ENCODE measurements at places on chromosomes 1 and 21.

DNA sequence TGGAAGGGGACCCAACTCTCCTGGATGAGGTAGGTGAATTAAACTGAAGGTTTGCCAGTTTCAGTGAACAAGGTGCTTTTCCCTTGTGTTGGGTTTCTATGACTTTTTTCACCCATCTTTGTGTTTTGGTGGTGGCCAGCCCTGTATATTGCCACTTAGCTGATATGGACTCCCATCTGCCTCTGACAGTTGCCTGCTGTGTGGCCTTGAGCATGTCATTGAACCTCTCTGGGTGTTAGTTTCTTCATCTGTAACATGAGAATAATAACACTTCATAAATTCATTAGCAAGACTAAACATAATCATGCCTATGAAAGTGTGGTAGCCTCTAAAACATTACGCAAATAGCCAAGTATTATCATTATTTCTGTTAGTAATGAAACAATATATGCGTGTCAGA is 141.7 kb downstream of the PBX1 start:
- no peak for DNase-seq

DNA sequence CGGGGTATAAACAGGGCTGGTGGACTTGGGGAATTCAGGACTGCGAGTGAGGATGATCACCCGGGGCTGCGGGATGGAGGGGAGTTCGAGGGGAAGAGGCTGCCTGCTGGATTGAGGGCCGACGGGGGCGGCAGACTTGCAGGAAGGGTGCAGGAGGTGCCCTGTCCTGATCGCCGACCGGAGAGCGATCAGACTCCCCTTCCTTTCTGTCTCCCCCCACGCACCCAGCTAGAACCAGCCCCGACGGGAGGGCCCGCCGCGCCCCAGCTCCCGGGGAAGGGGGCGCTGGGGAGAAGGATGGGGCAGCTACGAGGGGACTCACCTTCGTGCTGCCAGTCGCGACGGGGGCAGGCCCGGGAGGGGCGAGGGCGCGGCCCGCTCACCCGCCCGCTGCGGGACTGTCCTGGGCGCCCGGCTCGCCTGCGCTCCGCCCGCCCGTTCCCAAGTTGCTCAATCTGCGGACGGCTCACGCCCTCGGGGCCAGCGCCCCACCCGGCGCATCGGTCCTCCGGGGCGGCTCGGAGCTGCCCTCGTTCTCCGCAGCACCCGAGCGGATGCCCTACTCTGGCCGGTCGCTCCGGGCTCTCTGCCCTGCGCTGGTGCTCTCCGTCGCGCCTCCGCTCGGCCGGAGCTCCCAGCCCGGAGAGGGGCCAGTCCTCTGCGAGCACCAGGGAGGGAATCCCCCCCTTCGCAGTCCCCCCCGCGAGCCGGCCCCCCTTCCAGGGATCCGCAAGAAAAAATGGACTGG is at the start of gene RSPO1:
Gene RSPO1, minus strand, starts transcription at position 649 of the 748 bp plus-strand sequence. CDS start 5,231 bp downstream, outside the sequence.
- no peak for DNase-seq

DNA sequence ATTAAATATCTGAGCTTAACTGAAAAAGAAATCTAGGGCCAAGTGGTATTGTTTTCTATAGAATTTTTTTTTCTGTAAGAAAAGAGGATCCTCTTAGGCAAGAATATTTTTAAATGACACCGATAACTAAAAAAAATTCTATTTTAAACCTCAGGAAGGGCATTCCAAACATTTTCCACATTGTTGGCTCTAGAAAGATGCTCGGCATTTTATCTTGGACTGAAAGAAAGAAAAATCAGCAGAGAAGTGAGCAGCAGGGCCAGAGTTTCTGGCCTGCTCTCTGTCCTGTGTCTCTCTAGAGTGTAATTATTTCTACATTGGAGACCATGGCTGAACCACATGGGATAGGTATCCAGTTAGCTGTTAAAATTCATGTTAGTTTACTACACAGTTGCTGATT is 192.5 kb upstream of the GREM2 start:
- DNase-seq: no peak

DNA sequence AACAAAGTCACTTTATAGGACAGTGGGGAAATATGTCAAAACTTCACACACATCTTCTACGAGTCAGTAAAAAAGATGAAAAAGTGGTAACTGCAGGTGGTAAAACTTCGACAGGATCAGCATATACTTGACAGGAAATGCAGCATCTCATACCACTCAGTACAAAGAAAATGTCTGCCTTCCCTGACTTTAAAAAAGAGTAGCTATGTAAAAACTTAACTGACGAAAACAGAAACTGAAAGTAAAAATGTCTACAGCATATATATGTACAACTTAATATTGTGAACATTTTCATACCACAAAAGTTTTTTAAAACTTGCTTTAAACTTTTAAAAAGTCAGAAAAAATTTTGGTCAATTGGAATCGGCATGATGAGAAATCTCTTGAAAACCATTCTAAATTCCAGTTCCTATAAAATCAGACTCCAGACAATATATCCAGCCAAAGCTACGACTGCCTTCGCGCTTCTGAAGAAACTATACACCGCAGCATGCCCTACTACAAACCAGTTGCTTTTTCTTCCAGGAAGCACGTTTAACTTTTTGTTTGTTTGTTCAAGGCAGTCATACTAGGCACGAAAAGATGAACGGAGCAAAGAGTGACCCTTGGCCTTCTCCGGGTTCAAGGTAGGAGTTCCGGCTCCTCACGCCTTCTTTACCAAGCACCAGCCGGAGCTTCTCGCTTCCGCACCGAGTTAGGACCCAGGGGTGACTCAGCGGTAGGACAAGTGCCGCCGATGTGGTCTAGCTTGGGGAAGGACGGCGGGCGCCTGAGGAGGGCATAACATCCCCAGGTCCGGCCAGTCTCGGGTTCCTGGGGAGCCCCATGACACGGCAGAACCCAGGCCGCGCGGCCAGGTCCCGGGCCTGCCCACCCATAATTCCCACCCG is 612 bp downstream of the PSMA5 start:
- DNase-seq: peak; percentile 53

GRCh38 chr21:31497914-31498313 is 153.9 kb upstream of the TIAM1 start:
- no peak for DNase-seq

- DNase-seq: peak; percentile 81
Observed at GRCh38 chr1:21270086-21270689, 20.1 kb downstream of the ECE1 start.

- no peak for DNase-seq
Observed at GRCh38 chr1:156865258-156865657, 4.6 kb downstream of the NTRK1 start.

DNA sequence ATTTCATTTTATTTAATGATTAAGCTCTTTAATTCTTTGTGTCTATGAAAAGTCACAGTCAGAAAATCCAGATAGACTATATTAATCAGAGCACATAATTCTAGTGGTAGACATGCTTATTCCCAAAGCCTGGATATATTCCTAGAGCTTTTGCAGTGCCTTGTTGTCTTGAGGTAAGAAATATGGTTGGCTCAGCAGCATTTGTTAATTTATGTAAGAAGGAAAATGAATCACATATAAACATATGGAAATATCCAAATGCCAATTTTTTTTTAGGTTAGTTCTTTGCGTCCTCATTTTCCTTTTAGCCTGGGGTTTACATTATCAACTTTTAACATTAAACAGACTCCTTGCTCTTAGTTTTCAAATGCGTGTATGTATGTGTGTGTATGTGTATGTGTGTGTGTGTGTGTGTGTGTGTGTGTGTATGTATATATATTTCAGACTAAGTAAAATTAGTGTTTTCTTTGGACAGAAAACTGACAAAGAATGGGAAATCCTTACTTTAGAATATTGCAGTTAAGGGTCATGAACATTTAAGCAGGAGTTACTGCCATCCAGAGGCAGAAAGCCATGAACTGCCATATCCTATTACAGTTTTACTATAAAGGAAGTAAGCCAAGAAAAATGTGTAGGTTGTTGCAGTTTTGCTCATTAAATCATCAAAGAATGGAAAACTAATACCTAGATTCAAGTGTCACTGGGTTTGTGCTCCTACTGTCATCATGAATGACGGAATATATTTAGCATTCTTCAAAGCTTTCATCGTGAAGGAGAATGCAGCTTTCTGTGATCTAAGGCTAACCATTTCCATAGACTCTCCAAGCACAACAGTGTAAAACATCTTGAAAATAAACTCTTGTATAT is 477.1 kb upstream of the NR5A2 start:
- no peak for DNase-seq

GRCh38 chr21:25427828-25428227 is 179.5 kb downstream of the MRPL39 start:
- DNase-seq: no peak

DNA sequence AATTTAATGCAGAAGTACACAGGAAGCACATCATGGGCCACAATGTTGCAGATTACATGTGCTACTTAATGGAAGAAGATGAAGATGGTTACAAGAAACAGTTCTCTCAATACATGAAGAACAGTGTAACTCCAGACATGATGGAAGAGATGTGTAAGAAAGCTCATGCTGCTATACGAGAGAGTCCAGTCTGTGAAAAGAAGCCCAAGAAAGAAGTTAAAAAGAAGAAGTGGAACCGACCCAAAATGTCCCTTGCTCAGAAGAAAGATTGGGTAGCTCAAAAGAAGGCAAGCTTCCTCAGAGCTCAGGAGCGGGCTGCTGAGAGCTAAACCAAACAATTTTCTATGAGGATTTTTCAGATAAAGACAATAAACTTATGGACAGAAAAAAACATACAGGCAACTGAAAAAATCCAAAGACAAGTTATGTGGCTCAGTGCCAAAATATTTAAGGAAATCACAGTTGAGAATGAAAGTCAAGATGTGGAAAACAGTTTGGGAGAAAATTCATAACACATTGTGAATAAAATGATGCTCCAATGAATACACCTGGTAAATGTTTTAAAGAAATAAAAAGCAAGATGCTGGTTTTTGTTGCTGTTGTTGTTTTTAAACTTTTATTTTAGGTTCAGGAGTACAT is 2.8 kb upstream of the ZNF644 start:
- no peak for DNase-seq
